Bone marrow (tissue), 2 donors: ENCODE measurements at places on chromosomes 5 and 9.

DNA sequence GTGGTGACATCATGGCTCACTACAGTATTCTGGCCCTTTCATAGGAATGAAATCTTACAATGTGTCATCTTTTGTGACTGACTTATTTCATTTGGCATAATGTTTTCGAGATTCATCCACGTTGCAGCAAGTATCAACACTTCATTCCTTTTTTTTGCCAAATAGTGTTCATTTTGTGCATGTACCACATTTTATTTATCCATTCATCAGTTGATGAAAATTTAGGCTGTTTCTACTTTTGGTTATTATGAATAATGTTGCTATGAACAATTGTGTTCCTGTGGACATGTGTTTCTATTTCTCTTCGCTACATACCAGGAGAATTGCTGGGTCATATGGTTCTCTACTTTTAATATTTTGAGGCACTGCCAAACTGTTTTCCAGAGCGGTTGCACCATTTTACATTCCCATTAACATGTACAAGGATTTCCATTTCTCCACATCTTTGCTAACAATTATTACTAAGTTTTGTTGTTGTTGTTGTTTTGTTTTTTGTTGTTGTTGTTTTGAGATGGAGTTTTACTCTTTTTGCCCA, 43.5 kb downstream of the RMI1 start:
- no peak for DNase-seq

DNA sequence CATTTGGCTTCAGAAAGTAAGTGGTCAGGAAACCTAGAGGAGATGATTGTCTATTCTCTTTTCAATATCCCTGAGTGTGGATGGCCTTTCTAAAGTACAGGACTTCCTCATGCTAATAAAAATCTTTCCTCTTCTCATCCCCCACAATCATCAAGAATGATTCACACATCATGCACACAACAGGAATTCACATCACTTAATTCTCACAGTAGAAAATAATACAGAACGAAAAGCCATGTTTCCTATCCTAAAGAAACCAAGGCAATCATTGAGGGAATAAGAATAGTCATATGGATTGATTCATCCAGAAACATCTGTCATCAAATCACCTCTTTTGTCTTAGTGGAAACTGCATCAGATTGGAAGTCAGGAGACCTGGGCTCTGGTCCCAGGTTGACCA, 203.1 kb upstream of the PIK3R1 start:
- no peak for DNase-seq

DNA sequence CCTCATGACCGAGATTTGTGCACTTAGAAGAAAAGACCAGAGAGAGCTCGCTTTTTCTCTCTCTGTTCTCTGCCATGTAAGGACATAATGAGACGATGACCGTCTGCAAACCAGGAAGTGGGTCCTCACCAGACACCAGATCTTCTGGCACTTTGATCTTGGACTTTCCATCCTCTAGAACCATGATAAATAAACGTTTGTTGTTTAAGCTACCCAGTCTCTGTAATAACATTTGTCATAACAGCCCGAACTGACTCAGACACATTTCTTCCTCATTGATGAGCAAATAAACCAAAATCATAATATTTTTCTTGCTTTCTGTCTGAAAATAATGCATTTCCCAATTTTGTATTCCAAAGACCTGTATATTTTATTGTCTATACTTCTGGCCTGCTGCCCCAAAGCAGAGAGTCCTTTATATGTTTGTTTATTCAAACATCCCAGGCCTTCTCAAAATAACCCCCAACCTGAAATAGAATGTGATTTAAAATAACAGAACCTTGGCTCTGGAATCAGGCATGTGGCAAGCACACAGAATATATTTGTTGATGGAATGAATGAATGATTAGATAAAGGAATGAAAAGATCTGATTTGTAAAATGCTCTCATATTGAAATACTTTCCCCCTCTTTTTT, 396.5 kb downstream of the ADGRV1 start:
- DNase-seq = no peak

DNA sequence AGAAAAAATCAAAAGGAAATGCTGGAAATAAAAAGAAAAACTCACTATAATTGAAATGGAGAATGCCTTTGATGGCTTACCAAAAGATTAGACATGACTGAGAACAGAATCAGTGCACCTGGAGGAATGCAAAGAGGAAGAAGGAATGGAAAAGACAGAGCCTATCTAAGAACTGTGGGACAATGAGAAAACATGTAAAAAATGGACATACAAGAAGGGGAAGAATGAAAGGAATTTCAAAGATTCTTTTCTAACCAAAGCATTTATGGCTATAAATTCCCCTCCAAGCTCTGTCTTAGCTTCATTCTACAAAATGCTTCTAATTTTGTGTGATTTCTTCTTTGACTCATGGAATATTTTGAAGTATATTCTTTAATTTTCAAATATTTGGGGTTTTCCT, 47.5 kb upstream of the CLK4 start:
- DNase-seq = no peak

- no peak for DNase-seq
Observed at GRCh38 chr5:16135506-16135905, 44.1 kb downstream of the MARCHF11 start.

- DNase-seq = no peak
Observed at GRCh38 chr5:25950681-25951080, 1087.7 kb downstream of the CDH9 start.

GRCh38 chr9:131394464-131395156, 724 bp downstream of the PRRC2B start:
- no peak for DNase-seq

DNA sequence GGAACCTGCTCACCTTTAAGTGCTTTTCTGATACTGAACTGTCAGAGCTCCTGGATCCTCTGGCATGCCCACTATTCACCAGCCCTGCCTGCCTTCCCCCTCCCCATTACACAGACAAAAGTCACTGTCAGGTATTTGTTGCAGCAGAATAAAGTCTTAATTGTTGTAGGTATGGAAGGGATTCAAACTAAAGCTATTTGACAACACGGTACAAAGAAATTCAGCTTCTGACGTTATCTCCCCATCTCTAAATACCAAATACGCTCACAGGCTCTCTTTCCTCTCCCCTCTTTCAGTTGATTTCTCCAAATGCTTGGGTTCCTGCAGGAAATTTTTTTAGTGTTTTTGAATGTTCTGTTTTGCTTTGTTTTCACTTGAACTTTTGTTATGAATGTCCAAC, 9.3 kb upstream of the TGFBR1 start:
- DNase-seq = no peak

DNA sequence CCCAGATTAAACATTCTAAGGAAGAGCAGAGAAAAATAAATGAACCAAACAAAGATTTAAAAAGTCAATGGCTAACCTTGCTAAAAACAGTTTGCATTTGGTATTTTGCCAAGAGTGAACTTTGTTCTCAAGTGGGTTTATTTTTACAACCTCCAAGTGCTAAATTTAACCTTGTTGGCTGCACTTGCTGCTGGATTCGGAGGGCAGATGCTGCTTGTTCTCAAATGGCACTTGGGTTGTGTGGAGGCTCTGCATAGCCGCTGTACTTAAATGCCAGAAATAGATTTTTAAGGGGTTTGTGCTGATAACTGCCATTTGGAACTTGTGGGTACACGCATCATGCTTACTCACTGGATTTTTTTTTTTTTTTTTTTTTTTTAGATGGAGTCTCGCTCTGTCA, 13.3 kb upstream of the SPATA24 start:
- DNase-seq = no peak

GRCh38 chr9:129863059-129863690, 27.9 kb downstream of the USP20 start:
- DNase-seq = peak; percentile 100

GRCh38 chr5:126452477-126452876, 29.3 kb downstream of the GRAMD2B start:
- DNase-seq = no peak

GRCh38 chr9:134210511-134210907, 46.1 kb upstream of the RNU6ATAC start:
- no peak for DNase-seq

DNA sequence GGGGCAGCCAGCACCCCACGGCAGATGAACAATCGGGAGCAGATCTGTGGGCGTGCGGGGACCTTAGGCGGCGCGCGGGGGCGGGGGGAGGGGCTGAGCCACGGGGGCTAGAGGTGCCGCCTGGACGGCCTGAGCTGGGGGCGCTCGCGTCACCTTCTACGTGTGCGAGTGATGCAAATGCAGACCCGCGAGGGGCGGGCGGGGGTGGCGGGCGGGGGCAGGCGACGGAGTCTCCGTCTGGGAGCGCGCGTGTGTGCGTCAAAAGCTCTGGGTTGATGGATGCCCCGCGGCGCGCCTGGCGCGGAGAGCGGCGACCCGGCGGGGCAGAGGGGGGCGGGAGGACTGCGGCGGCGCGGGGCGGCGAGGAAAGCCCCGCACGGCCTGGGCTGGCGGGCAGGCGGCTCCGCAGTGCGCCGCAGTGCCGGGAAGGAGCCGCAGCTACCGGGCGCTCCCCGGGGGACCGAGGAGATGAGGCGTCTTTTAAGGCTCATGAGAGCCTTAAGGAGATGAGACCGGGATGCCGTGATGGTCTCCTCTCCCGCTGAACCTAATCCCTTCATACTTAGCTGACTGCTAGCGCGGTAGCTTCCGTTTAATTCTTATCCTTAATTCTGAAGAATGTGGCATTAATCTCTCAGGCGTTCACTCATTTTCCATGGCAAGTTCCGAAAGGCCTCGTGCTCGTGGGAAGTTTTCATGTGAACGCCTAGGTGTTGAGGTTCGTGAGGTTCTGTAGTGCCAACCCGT, 1.5 kb downstream of the SV2C start:
- no peak for DNase-seq

GRCh38 chr5:74311961-74312360, 328.6 kb downstream of the ENC1 start:
- no peak for DNase-seq

- no peak for DNase-seq
Observed at GRCh38 chr5:6386271-6386670, 7.9 kb upstream of the MED10 start.

DNA sequence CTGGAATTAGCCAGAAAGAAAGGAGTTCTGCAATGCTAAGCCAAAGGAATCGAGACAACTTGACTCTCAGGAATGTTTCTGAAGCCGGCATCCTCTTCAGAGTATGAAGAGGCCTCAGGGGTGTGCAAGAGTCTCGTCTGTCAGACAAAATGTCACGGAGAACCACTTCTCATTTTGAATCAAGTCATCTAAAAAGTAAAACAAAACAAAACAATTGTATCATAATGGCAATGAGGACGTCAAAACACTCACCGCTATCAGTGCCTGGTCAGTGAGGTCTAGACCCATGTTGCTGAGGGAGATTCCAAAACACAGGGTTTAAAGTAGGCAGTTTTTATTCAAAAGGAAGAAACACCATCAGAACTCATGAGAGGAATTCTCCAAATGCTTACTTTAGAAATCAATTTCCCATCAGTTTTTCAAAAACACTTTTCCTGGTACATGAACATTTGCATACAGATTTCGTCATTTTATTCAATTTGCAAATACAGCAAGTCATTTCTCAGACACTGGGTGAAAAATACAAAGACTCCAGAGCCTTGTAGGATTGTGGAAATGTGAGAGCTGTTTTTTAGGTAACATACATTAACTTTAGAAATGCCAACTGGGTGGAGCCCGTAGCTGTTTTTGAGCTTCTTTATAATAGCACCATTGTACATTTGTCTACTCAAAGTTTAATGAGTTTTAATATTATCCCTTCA, 89.5 kb upstream of the MAP3K1 start:
- DNase-seq = no peak

GRCh38 chr5:149429839-149430721, 51.0 kb upstream of the IL17B start:
- DNase-seq = no peak

DNA sequence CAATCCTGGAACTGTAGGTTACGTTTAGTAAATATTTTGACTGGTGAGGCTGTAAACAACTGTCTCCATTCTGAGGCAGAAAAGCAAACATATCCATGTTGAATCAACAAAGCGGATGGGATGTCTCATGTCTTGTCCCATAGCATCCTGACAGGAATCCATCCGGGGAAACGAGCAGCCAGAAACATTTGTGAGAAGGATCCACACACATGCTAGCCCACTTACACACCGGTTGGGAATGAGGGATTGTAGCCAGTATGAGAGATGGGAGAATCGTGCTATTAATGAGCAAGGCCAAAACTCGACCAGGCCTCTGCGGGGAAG, 117.5 kb downstream of the FSTL4 start:
- no peak for DNase-seq

DNA sequence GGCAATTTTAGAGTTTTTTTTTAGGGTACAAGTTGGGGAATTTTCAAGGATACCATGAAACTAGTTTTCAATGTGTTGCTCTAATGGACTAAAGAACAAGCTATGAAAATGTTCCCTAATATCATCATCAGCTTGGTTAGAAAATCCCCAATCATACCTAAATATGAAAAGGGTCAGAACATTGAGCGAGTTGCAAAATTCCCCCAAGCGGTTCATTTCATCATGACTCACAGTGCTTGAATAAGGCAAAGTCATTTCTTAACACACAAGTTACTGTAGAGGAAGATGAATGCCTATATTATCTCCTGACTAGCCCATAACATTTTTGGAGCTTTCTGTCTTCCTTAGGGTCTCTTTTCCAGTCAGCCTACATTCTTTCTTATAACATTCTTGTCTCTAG, 62.7 kb downstream of the ST8SIA4 start:
- peak; percentile 31 for DNase-seq

GRCh38 chr5:61597684-61598083, 265.6 kb downstream of the ZSWIM6 start:
- DNase-seq = no peak

GRCh38 chr9:82598241-82599039, 464.5 kb downstream of the RASEF start:
- no peak for DNase-seq

DNA sequence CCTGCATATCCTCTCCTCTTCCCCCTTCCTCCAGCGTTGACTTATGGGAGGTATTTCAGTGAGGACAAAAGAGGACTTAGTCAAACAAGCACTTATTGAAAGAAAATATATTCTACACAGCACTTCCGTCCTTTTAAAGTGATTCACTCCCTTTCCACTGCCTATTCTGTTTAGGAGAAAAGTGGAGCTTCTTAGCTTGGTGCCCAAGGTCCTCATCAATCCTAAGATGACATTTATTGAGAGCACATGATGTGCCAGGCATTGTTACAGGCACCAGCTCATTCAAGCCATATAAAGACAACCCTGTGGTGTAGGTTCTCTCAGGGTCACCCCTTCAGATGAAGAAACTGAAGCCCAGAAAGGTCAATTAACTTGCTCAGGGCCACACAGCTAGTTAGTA, 95.9 kb downstream of the KCNIP1 start:
- DNase-seq = no peak

DNA sequence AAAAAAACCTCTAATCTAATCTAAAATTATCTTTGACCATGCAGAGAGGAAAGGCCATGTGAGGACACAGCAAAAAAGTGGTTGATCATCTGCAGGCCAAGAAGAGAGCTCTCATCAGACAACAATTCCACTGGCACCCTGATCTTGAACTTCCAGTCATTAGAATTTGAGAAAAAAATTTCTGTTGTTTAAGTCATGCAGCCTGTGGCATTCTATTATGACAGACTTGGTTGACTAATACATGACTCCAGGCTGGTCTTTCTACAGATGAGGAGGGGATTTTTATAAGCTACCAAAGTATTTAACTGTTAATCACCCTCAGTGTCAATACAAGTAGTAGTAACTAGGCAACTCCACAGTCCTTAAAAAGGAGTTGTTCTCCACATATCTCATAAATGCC, 358.5 kb upstream of the RGMB start:
- DNase-seq = no peak
